ENCODE measurements at places on chromosomes 11 and 22. TPM values are rescaled to one million over a fixed set of nuclear protein-coding genes. Genes with fewer than 3 reads are reported as not detected.

The PAMR1 gene
- 2.1 TPM for total RNA-seq

The OR2AG1 gene
- not detected for total RNA-seq

The CBLIF gene
- total RNA-seq: not detected

The AHNAK gene
- 107 TPM for total RNA-seq

The SAA4 gene
- total RNA-seq: 1,156 TPM

The OR4D5 gene
- not detected for total RNA-seq

The TUB gene
- 3.1 TPM for total RNA-seq

The FERMT3 gene
- total RNA-seq: 9.2 TPM

The OR52I2 gene
- total RNA-seq: not detected

The LRP4 gene
- 1.1 TPM for total RNA-seq

The RBX1 gene
- total RNA-seq: 24.3 TPM

The MPPED2 gene
- total RNA-seq: 0.12 TPM

The ENTHD1 gene
- not detected for total RNA-seq

The XKR3 gene
- not detected for total RNA-seq

The KRTAP5-9 gene
- not detected for total RNA-seq

The OR51B2 gene
- total RNA-seq: not detected

The OR52H1 gene
- not detected for total RNA-seq

The IFITM10 gene
- 11.4 TPM for total RNA-seq

Data from right lobe of liver (tissue), 6 donors.